Osteocyte (in vitro differentiated cells): ENCODE measurements at places on chromosomes 3 and 15. TPM values are rescaled to one million over a fixed set of nuclear protein-coding genes. Genes with fewer than 3 reads are reported as not detected.
A peak's percentile ranks its signal among the peaks of the same experiment; 100 is the strongest.

- H3K4me1 ChIP-seq = peaks cover 28% of the 10 kb centered on the region
- H3K36me3 ChIP-seq = no peaks in the 10 kb centered on the region
- peak overlapping the region; percentile 94 for H3K4me3 ChIP-seq
- no peaks in the 10 kb centered on the region for H3K27me3 ChIP-seq
- H3K27ac ChIP-seq = peak overlapping the region; percentile 97
- DNase-seq = no peak
Observed at GRCh38 chr15:84715441-84716035, 401 bp downstream of the SEC11A start.

DNA sequence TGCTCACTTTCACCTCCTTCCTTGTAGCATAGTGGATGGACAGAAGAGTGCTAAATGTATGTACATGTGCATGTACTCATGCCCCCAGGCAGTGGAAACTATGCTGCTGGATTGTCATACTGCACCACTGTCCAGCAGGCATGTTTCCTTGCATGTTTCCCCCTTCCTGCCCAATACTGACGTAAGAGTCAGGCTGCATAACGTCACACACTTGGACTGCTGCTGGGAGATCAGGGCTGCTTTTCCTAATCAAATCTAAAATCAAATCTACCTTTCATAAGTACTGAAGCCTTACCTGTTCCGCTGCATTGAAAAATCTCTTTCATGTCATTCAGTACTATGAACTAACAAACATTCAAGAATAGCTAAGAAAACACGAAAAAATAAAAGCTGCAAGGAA is 67.9 kb upstream of the ROBO1 start:
- H3K4me1 ChIP-seq = no peaks in the 10 kb centered on the region
- H3K4me3 ChIP-seq = no peak overlapping the region
- H3K36me3 ChIP-seq = peaks cover 4% of the 10 kb centered on the region
- H3K27me3 ChIP-seq = no peaks in the 10 kb centered on the region
- no peak for DNase-seq

GRCh38 chr3:54853573-54854404 is 74.1 kb downstream of the LRTM1 start:
- peaks cover 8% of the 10 kb centered on the region for H3K4me1 ChIP-seq
- H3K27ac ChIP-seq = no peak overlapping the region
- H3K27me3 ChIP-seq = peaks cover 23% of the 10 kb centered on the region
- peak; percentile 93 for DNase-seq
- H3K4me3 ChIP-seq = no peak overlapping the region
- H3K36me3 ChIP-seq = no peaks in the 10 kb centered on the region

The MNS1 gene
- total RNA-seq = 2.5 and 3.4 TPM in 2 replicates

The MEIS2 gene
- total RNA-seq = 79.9 and 82.8 TPM in 2 replicates
